SK-N-MC (cell line): ENCODE measurements at places on chromosomes 11 and 22.

DNA sequence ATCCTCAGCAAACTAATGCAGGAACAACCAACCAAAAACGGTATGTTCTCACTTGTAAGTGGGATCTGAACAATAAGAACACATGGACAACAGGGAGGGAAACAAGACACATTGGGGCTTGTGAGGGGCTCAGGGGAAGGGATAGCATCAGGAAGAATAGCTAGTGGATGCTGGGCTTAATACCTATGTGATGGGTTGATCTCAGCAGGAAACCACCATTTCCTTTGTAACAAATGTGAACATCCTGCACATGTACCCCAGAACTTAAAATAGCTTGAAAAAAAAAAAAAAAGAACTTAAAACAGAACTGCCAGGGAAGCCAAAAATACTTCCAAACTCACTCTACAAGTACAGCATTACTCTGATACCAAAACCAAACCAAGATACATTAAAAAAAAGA, 33.8 kb downstream of the CASP4 start:
- no peak for DNase-seq

DNA sequence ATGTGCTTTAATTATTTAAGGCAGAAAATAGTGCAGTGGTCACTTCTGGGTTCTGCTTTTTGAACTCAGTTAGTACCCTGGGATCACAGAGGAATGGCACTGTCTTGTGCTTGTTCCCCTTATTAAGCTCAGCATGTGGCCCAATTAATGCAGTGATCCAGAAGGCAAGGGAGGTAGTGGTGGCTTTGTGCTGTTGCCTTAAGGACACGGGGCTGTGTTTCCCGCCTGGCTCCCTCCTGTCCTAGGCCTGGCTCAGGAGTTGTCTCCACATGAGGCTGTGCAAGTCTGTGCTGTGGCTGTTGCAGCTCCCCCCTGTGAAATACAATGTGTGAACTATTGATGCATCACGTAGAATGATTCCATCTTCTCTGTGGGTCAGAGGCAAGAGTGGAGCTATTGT, 49.2 kb upstream of the CABP7 start:
- DNase-seq, result no peak

GRCh38 chr11:66207816-66208215, 60.6 kb upstream of the RAB1B start:
- DNase-seq, result no peak

DNA sequence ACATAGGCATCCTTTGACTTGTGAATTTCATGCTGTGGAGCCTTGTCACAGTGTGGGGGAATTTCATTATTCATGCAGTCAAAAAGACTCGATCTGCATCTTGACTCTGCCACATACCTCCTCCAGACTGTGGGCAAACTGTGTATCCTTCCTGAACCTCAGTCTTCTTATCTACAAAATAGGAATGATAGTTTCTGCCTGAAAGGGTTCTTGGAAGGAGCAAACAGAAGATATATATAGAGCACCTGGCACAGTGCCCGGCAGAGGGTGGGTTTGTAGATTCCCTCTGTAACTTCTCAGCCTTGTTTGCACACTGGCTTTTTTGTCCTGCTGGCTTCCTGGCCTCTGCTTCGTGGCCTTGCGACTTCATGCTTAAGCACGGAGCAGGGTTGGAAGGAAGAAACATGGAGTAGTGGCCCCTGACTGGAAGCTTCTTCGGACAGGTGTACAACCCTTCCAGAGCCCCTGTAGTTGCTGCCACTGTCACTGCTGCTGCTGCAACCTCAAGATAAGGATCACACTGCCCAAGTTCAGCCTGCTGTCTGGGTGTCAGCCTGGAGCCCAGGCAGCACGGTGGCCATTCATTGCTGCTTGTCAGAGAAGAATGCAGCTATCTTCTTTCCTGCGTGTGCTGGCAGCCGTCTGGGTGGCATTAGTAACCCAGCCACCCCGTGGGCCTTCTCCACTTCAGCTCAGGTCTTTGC, 106.4 kb downstream of the MICAL2 start:
- no peak for DNase-seq

- DNase-seq, result no peak
Observed at GRCh38 chr11:117484156-117484555, 156.5 kb downstream of the CEP164 start.

- DNase-seq, result no peak
Observed at GRCh38 chr11:118612378-118612777, 5.0 kb downstream of the PHLDB1 start.

DNA sequence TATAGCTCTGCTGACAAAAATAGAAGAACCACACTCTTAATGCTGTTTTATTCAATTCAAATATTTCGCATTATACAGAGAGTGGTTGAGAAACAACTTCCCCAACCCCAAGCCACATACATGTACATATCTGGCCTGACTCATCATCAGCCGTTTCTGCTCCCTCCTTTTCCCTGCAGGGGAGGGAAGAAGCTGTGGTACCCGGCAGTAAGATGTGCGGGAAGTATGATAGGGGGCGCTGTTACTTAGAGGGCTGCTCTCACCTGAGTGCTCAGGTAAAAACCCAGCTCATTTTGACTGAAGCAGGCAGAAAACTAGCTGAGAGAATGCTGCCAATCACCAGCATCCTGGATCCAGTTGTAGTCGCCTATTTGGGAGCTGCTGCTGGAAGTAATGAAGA, 85.5 kb downstream of the NELL1 start:
- no peak for DNase-seq

GRCh38 chr22:46777609-46777970, 15.1 kb downstream of the TBC1D22A start:
- no peak for DNase-seq

GRCh38 chr11:130486987-130487923, 38.8 kb downstream of the ADAMTS15 start:
- DNase-seq, result no peak

DNA sequence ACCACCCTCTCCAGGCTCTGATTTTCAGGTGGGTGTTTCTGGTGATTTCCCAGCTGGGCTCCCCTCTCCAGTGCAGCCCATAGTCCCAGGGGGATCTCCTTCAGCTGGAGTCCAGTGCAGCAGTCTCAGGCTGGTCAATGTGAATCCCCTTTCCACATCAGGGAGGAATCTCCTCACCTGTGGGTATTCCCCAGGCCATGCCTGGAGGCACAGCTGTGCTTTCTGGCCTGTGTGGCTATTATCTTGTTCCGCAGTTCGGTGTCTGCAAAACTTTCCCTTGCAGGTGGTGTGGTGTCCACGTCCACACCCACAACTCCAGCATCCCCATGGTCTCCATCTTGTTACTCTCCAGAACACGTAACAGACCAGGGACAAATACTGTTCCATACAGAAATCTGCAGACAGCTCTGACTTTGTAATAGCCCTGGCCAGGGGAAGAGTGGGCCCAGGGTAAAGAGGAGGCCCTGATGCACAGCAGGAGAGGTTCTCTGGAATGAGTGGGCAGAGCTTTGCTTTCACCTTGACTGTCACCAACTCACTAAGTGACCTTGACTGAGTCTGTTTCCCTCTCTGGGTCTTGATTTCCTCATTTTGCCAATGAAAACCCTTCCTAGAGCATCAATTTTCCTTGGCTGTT, 183.2 kb downstream of the CSNK2A3 start:
- DNase-seq, result no peak

- no peak for DNase-seq
Observed at GRCh38 chr11:41301023-41301422, 158.4 kb downstream of the LRRC4C start.

GRCh38 chr11:120899720-120900119, 124.2 kb upstream of the TBCEL start:
- no peak for DNase-seq

GRCh38 chr22:32534252-32535235, 59.9 kb downstream of the FBXO7 start:
- no peak for DNase-seq

DNA sequence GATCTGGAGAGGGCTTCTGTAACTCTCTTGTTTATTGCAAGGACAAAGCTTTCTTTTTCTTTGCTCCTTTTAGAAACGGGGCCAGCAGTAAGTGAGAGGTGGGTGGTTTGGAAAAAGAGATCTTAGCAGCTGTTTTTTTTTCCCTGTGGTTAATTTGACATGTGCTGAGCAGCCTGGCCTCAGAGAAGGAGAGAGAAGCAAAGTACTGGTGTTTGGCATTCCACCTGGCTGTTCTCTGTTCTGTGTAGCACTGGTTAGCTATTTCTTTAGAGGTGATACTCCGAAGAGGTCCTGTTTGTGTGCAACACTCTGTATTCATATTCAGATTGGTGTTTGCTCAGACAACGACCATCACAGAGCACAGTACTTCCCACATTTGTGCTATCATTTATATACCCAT, 80.8 kb upstream of the SORL1-AS1 start:
- DNase-seq, result no peak

- DNase-seq, result no peak
Observed at GRCh38 chr11:109401545-109401944, 20.4 kb upstream of the C11orf87 start.

- DNase-seq, result no peak
Observed at GRCh38 chr11:90243534-90243933, 20.7 kb upstream of the CHORDC1 start.

- no peak for DNase-seq
Observed at GRCh38 chr22:23722160-23722559, 28.8 kb downstream of the ZNF70 start.
